Fibroblast of skin of right quadriceps (primary cell): ENCODE measurements at places on chromosomes 3 and 15.

- peak; percentile 21 for DNase-seq
Observed at GRCh38 chr15:83694015-83694414, 40.1 kb downstream of the ADAMTSL3 start.

GRCh38 chr15:99956022-99956775, 223.0 kb upstream of the LYSMD4 start:
- DNase-seq = no peak

DNA sequence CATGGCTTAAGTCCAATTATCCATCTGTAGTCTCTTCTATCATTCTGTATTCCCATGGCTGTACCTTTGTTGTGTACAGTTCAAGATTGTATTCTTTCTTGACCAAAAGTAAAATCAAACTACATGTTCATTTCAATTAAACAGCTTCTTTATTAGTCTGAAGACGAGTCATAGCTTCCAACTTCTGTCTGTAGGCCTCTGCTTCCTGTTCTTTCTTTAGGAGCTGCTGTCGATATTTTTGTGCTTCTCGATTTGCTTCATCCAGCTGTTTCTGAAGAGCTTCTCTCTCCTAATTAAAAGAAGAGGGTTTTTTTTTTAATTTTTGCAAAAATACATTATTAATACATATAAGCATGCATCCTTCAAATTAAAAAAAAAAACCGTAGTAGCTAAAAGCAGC, 13.0 kb upstream of the HDC start:
- no peak for DNase-seq

GRCh38 chr15:23035964-23036566, 3.3 kb downstream of the TUBGCP5 start:
- peak; percentile 49 for DNase-seq

GRCh38 chr3:22349215-22349851, 598.3 kb upstream of the ZNF385D start:
- DNase-seq = no peak

DNA sequence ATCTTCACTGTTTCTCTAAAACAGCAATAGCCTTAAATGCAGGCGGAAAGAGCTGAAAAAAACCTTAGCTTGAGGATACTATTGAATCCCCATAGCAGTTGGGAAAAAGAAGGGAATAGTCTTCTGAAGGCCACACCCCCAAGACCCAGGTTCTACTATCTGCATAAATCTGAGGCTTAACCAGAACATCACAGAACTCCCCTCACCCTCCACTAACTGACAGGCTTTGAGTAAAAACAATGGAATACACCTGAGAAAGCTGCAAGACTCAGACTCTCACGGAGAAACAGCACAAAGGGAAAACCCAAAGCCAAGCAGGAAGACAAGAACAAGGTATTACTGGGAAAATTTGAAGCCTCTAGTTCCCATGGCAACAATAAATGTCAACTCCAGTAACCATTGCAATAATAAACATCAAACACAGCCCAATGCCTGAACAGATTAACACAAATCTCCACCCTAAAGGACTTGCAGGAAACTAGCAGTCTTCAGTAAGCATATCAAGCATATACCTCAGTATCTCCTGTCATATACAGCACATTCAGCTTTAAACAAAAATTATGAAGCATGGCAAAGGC, 56.4 kb downstream of the TMCC1 start:
- DNase-seq = no peak

GRCh38 chr3:106466881-106467280, 598.1 kb upstream of the CBLB start:
- DNase-seq = no peak
